ENCODE measurements at places on chromosomes 2 and 18.

DNA sequence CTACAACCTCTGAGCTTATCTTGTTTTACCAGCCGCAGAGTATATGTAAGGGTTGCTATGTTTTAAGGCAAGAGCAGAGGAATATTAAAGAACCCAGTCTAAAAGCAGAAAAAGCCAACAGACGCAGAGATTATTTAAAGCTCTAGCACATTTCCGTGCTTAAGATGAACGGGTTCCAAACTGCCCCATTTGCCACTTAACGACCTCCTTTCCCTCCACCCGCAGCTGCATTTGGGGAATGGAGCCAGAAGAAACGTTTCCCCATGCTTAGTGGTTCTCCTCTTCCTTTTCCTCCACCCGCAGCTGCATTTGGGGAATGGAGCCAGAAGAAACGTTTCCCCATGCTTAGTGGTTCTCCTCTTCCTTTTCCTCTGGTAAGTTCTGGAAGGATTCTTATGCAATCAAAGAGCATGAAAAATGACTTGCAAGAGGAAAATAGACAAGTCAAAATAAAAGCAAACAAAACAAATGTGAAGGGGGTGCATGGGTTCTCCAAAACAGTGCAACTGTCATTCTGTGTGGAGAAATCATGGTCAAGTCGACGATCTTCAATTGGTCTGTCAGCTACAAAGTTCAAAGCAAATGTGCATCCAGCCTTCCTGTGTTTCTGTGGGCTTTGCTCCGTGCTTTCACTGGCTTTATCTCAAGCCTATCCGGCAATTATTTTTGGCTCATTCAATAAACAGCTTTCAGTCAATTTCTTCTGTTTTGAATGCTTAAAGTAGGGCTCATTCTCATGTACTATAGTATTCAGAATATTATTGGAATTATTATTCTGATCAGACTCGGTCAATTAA is 57.8 kb downstream of the DIPK1C start:
- DNase-seq: no peak

GRCh38 chr2:232319803-232320442 is 58.6 kb upstream of the ALPP start:
- DNase-seq: no peak

DNA sequence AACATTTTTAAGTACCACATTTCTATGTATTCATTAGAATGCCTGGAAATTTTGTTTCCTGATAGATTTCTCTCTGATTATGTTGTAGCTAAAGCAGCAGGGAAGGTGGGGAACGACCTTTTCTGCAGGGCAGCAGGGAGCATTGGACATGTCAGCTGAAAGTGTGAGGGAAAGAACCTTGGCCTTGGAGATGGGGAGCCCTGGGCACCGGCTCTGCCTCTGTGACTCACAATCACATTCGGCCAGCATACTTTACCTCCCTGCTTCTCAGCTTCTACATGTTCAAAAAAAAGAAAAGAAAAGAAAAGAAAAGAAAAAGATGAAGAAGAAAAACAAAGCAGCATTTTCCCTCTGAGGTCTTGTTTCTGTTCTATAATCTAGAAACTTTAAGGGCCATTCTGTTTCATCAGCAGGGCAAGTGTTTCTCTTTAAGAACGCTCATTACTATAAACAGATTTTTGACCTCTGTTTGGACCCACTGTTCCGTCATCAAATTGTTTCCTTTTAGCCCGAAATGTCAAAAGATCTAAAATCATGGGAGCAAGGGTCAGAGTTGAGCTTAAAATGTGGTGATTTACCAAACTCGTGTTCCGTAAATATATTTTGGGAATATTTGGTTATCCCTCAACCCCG is 27.9 kb downstream of the SETBP1 start:
- DNase-seq: no peak

DNA sequence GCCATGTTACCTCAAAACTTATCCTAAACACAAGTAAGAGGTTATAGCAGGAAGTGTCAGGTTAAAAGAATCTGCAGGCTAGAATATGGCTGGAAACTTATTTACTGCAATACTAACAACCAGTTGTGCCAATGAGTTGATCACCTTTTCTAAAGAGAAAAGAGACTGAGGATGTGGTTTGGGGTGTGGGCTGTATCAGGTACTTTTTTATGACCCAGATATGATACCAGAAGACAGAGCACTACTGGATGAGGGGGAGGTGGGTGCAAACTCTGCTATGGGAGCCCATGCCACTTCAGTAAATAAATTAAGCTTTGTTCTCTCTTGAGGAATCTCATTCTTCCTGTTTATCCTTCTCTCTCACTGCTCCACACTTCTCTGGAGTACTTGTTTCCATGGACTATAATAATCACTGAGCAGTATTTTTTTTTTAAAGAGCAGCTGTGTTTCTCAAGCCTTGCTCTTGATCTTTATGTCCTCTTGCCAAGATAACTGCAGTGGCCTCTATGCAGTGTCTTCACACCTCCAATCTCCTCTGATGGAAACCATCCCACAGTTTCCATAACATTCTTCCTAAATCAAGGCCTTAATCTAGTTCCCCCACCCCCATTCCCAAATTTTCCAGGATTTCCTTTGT is 51.2 kb upstream of the NOSTRIN start:
- DNase-seq: no peak

- no peak for DNase-seq
Observed at GRCh38 chr18:57853133-57853532, 50.0 kb upstream of the ATP8B1 start.

DNA sequence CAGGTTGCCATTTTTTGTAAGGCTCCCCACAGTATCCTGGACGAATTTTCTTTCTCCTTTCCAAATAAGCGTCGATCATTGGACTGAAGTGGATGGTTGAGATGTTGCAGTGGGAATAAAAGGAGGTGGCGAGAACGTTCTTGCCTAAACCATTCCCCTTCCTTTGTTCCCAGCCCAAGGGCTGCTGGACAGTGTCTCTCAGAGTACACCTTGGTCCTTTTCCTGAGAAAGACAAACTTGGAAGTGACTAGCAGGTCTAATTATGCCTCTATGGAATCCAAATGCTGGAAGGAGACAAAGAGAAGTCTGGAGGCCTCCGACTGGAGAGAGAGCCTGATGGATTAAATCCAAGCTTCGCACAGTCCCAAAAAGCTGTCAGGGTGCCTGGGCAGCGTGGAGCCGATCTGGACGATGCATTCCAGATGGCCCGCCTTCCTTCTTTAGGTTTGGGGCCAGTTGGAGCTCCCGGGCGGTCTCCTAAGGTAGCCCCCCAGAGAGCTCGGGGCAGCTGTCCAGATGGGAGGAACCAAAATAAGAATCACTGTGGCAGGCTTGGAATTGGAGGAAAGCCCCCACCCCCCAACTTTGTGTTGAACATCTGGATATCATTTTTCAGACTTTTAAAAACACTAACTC is 186.8 kb downstream of the TMEM247 start:
- peak; percentile 83 for DNase-seq

- no peak for DNase-seq
Observed at GRCh38 chr2:29433128-29433527, 317.9 kb downstream of the CLIP4 start.

- DNase-seq: peak; percentile 91
Observed at GRCh38 chr18:58195278-58195765, 151.3 kb downstream of the NEDD4L start.

DNA sequence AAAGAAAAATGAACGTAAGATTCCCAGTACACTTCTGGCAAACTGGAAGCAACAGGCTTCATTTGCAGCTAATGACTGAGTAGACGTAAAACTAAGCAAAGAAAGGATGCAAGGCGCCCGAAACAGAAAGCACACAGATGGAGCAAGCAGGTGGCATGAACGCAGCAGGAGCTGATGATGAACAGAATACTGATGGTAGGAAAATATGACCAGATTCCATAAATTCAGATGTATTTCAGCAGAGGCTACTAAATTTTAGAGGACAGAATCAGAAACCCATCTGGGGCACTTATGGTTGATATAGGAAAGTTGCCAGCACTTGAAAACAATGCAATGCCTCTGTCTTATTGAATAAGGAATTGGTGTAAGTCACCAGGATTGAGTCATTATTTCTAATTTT is 658.7 kb upstream of the LINC00305 start:
- peak; percentile 94 for DNase-seq

- DNase-seq: peak; percentile 64
Observed at GRCh38 chr2:74887960-74888700, 54.2 kb downstream of the HK2 start.

- no peak for DNase-seq
Observed at GRCh38 chr2:209146682-209147320, 277.0 kb upstream of the MAP2 start.
